ENCODE measurements at places on chromosomes 1 and 21.
A peak's percentile ranks its signal among the peaks of the same experiment; 100 is the strongest.

DNA sequence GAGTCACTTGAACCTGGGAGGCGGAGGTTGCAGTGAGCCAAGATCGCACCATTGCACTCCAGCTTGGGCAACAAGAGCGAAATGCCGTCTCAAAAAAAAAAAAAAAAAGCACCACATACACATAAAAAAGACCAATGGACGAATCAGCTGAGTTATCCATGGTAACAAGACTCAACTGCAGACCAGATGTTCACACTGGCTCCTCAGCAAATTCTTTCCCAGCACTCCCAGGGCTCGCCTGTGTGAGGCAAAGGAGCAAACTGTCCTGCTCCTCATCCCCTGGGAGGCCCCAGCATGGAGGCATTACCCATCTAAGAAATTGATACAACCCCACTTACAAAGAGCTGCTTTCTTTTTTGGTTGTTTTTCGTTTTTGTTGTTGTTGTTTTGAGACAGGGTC, 3.1 kb downstream of the TMEM234 start:
- DNase-seq: no peak

DNA sequence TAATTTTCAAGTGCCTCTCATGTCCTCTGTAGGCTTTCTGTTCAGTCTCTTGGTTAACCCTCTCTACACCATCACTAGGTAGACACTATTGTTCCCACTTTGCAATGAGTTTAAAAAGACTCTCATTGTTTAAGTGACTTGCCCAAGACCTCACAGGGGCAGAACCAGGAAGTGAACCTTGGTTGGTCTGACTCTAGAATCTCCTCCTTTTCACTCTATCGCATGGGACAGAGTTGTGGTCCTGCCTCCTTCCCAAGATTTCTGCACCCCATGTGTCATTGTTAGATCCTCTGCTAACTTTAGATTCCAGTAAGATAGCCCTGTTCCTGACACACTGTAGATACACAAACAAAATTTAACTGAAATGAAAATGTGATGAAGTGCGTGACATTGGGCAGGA, 481.7 kb upstream of the USP24 start:
- DNase-seq: no peak

DNA sequence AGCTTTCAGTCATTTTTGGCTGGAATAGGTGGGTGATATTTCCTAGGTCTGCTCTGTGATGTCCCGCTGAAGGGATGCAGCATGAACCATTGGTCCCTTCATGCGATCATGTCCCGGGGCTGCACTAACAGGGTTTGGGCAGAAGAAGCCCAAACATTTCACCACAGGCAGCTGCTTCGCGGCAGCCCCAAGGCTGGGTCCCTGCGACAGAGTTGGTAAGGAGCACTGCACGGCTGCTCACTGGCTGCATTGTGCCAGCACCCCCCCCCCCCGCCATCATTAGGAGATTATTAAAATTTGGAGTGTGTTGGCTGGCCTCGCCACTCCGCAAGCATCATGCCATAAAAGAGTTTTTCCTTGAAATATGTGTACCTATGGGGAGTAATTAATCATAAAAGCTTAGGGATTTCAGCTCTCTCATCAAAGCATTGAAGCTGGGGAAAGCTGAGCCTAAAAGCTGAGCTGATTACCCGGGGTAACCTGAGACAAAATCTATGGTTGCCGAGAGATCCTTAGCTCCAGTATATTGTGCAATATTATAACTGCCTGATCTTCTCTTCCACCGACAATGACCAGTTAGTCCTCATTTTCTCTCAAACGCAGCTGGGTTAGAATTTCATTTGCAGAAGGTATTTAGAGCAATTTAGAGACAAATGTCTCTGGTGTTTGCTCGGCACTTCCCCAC, 62.5 kb downstream of the PEX14 start:
- DNase-seq: no peak

GRCh38 chr1:21334214-21335087, 44.2 kb upstream of the ECE1 start:
- DNase-seq: peak; percentile 98

DNA sequence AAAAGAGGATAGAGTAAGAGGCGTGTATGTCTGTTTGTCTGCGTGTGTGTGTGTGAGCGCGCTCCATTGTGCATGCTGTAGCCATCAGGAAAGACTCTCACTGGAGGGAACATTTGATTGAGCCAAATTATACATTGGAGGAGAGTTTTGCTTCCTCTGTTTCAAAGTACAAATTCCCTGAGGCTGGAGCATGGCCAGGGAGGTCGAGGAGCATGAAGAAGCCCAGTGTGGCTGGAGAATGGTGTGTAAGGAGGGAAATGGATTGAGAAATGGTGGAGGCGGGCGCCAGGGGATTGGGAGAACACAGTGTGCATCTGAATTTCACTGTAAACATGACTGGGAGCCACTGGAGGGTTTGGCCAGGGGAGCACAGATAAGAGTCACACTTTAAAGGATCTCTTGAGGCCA, 22.1 kb upstream of the EFNA1 start:
- DNase-seq: no peak

DNA sequence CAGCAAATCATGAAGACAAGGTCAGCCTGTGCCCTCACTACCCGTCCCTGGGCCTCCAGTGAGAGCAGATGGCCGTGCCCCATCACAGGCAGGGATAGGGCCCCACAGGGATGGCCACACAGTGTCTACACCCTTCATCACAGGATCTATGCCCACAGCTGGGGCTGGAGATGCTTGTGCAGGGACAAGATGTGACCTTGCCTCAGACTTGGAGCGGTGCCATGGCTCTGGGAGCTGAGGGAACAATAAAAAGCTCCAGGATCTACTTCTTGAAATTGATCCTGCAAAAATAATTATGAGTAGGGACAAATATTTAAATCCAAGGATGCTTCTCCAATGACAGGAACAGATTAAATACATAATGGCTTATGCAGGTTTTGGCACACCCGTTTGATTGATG, 25.4 kb upstream of the TCEA3 start:
- no peak for DNase-seq

Measured in inflammatory macrophage treated with lipopolysaccharide for 1 hour (primary cell).